ENCODE measurements at places on chromosomes 11 and 22.

- DNase-seq: no peak
Measured at GRCh38 chr11:121354192-121354591, 61.6 kb downstream of the SC5D start.

DNA sequence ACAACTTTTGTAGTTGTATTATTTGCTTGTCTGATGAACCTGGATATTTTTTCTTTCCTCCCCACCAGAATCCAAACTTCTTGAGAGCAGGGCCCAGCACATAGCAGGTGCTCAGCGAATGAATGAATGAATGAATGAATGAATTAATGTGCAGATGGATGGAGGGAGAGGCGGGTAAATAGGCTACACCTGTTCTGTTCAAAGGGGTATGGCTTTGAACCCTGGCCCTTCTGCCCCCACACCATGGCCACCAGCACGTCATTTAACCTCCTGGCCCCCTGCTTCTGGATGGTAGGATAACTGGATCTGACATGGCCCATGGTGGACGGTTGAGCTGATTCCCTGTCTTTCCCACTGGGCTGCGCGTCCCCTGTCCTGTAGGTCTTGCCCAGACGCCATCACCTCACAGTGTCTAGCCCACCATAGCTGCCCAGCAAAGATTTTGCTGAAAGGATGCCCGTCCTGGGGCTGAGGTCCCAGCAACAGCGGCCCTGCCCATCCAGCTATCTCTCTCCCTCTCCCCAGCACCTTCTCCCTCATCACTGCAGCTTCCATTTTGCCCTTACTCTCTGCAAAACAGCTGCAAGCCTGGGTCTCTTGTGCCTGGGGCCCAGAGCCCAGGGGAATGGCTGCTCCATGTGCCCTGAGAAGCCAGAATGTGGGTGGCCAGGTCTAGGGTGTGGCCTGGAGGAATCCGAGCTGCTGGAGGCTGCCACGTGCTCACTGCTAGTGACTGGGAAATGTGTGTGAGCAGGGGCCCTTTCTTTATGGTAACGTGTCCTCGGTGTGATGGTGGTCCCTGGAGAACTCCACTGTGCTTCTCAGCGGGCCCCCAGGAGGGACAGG is 49.3 kb upstream of the LINC01488 start:
- DNase-seq: no peak

DNA sequence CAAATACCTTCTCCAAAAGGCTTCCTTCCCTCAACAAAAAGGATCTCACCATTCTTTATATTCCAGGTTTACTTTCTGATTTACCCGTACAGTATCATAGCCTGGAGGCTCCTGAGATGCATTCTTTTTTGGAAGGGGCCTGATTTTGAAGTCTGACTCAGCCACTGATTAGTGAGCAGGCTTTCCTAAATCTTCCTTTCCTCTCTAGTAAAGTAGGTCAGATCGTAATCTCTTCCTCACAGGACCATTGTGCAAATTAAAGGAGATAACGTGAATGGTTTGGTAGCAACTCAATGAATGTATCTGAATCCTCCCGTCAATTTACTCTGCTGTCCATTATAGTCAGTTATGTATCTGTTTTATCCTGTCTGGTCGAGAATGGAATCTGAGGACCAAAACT is 227.7 kb upstream of the ANO5 start:
- DNase-seq: no peak

GRCh38 chr11:1815311-1815710 is 19.5 kb upstream of the SYT8 start:
- DNase-seq: no peak

DNA sequence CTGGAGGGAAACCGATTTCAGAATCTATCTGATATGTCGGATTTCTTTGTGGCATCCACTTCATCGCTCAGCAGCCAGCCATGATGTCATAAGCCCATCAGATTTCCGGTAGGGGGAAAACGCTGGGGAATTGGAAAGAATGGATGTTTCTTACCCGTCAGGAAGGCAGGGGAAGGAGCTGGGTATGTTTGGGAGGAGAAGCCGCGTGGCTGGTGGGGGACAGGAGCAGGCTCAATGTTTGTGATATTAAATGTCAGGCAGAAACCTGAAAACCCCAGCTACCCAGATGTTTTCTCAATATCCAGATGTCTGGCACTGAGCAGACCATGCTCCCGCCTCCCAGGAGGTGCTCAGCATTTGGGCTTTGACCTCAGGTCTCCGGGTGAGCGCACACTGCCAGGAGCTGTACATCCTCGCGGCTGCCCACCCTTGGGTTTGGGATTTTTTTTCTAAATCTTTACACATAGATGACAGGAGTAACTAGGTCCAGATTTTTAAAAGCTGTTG is 67.5 kb downstream of the NFAM1 start:
- no peak for DNase-seq

DNA sequence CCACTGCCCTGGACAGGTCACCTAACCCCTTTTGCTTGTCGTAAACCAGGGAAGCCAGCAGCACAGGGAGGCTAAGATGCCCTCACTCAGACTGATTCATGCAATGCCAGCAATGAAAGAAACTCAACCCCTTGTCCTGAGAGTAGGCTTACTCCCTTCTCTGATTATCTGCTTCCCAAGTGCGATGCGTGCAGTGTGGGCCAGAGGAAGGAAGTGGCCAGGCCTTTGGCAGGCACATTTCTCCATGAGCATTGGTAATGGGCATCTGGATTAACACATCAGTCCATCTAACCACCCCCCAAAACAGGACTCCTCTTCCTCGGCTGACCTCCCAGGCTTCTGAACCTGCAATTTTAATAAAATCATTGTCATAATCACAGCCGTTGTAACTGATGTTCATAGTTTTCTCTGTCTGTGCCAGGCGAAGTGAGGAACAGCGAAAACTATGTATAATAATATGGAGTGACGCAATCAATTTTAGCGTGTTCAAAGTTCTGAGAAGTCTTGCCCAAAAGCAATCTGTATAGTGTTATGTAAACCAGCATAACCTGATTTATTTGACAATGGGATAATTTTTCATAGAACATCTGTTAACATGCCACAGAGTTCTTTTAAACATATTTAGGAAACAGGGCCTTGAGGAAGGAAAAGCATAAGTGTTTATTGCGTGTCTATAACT is 33.9 kb downstream of the TST start:
- DNase-seq: no peak

- DNase-seq: no peak
Measured at GRCh38 chr11:12189543-12190235, 79.3 kb downstream of the MICAL2 start.

- DNase-seq: no peak
Measured at GRCh38 chr11:67776852-67777520, 102.6 kb upstream of the ALDH3B2 start.

GRCh38 chr22:37026325-37026724 is 6.8 kb downstream of the MPST start:
- DNase-seq: no peak

DNA sequence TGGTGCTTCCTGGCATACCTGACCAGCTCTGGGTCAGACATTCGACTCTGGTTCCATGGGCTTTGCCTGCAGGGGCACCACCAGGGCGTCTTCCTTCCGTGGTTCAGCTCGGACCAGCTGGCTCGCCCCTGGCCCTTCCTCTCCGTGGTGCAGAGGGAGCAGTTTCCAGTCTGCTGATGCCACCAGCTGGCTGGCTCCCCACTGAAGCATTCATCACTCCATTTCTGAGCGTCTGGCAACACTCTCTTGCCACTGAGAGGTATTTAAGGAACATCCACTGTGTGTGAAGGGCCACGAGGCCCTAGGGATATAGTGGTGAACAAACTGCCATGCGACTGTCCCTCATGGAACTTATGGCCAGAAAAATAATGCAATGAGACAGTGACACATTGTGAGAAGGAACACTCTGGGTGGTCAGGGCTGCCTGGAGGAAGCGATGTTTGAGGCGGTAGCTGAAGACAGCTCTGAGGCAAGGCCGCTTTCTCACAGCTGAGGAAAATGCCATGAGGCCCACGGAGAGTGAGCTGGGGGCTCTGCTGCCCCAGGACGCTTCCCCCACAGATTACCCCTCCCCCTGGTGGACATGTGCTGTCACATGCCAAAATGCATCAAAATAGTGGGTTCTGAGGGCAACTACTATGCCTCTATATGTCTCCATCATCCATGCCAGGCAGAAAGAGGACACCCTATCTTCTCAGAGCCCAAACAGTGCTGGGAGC is 44.9 kb upstream of the ARFGAP3 start:
- no peak for DNase-seq

DNA sequence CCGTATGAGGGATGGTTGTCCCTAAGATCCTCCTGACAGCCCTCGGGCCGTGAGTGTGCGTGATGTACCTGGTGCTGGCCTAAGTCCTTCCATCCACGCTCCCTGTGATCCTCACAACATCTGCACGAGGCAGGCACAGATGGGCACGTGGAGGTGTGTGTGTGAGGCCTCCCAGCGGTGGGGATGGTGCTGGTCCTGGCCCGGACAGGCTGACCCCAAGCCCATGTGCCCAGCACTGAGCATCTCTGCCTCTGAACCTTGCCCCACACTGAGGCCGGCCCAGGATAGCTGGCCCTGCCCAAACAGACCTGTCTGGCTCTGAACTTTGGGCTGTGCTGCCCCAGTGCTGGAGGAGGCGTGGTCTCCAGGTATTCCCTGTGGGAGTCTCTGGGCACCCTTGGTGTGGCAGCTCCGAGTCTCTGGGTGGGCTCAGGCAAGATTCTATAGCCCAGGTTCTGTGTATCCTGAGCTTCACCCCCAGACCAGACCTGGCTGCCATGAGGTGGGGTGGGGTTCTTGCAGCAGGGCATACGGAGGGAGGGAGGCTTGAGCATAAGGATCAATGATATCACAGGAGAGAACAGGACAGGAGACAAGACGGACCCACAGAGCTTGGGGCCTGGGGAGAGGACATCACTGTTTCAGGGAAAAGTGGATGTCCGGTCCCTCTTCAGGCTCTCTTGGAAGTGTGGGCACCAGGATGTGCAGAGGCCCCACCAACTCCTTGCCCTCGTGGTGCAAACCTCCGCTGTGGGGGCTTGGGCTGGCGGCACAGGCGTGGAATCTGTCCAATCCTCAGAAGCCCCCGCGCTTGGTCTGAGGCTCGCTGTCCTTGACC is 881.8 kb downstream of the BRD1 start:
- no peak for DNase-seq

DNA sequence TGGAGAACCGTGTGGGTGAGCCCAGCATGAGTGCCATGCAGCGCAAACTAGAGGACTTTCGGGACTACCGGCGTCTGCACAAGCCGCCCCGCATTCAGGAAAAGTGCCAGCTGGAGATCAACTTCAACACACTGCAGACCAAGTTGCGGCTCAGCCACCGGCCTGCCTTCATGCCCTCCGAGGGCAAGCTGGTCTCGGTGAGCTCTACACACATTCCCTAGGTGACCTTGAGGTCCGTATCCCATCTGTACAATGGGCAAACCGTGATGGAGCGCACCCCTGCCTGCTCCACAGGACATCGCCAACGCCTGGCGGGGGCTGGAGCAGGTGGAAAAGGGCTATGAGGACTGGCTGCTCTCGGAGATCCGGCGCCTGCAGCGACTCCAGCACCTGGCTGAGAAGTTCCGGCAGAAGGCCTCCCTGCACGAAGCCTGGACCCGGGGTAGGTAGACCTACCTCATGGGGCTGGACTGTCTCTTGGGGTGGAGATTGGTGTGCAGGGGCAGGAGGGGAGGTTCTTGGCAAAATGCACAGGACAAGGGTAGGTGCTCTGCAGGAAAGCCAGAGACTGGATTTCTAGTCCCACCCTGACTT is 10.6 kb downstream of the CTSF start:
- DNase-seq: no peak

DNA sequence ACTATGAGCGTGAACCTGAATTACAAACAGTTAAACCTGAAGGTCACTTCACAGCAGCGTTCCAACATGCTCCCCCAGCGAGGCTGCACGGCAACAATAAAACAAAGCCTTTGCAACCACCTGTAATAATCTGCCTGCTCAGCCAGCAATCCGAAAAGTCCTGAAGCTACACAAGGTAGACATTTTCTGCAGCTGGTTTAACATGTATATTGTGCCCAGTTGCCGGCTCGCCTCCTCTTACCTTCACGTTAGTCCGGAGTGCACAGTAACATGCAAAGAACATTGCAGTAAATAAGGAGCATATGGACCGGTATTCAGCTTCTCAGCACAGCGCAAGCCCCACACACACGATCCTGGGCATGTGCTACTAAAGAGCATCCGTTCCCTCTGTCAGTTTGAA is 704.3 kb downstream of the DLG2 start:
- DNase-seq: no peak

DNA sequence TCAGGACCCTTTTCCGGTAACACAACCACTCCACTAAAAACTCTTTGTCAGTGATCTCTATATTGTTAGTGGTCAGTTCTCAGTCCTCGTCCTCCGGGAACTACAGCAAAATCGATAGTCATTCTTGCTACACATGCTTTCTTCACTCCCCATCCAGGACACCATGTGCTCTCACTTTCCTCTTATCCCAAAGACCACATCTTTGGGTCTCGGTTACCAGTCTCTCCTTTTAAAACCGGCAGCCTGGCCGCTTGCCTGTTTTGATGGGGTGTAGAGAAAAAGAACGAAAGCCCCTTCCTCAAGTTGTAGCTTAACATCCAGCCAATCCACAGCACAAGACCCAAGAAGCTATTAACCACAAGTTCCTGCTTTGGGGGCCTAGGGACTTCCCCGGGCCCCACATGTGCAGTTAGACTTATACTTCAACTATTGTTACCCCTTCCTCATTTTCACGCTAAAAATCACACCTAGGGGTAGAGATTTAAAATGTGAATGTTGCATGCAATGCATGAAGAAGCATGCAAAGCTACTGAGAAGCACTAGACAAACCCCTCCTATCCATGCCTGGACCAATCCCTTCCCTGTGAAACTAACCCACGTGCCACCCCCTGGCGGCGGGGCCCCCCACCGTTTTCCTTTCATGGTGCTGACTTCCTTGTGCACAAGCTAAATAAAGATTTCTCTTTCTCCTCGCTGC is 1.5 kb upstream of the TOLLIP start:
- no peak for DNase-seq

DNA sequence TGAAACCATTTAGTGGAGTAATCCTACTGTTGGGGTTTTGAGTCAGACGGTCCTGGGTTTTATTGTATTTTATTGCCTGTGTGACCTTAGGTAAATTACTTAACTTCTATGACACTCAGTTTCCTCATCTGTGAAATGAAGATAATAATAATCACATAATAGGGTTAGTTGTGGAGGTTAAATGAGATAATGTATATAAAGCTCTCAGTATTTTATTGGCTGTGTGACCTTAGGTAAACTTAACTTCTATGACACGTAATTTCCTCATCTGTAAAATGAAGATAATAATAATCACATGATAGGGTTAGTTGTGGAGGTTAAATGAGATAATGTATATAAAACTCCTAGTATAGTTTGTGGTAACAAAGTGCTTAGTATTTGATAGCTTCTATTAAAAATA is 13.2 kb downstream of the BARX2 start:
- no peak for DNase-seq

All from occipital lobe (tissue), 3 donors.